Activated CD8-positive, alpha-beta memory T cell treated with anti-CD3 and anti-CD28 coated beads, Interleukin-2, amount 10 ng/mL, durations not matched to agents 7 days and 5 days (primary cell): ENCODE measurements at places on chromosomes 2 and 18. TPM values are rescaled to one million over a fixed set of nuclear protein-coding genes. Genes with fewer than 3 reads are reported as not detected.

GRCh38 chr18:7338846-7339245, 108.0 kb downstream of the LRRC30 start:
- H3K27me3 ChIP-seq = no peaks in the 10 kb centered on the region
- no peak overlapping the region for H3K27ac ChIP-seq
- H3K36me3 ChIP-seq = no peaks in the 10 kb centered on the region
- H3K4me1 ChIP-seq = no peaks in the 10 kb centered on the region
- H3K4me3 ChIP-seq = no peak overlapping the region

DNA sequence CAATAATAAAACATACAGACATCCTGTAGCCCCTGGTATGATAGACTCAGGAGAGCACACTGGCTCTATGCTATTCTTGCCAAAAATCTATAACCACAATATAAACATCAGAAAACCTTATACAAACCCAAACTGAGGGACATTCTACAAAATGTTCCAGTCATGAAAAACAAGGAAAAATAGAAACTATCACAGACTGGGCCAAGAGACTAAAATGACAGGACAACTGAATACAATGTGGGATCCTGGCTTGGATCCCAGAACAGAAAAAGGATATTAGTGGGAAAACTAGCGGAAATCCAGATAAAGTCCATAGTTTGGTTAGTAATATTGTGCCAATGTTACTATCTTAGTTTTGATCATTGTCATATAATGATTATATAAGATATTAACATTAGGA, 29.6 kb upstream of the EPAS1 start:
- DNase-seq = no peak
- peaks cover 34% of the 10 kb centered on the region for H3K4me1 ChIP-seq
- no peaks in the 10 kb centered on the region for H3K36me3 ChIP-seq
- H3K4me3 ChIP-seq = no peak overlapping the region
- H3K27me3 ChIP-seq = peaks cover 9% of the 10 kb centered on the region

DNA sequence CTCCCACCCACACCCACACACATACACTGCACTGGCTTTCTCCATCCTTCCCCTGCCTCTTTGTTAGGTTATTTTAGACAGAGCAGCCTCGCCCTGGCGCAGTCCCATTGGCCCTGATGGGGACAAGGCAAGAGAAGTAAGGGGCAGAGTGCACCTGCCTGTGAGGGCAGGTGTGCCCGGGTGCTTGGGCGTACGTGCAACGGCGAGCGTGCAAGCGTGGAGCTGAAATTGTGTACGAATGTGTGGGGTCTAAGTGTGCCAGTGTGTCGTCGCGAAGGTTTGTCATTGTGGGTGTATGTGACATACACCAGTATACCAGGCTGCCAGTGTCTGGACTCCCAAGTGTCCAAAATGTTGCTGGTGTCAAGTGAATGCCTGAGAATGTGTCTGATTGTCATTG, 544 bp downstream of the LRATD1 start:
- DNase-seq = no peak
- peaks cover 5% of the 10 kb centered on the region for H3K36me3 ChIP-seq
- no peak overlapping the region for H3K27ac ChIP-seq
- no peak overlapping the region for H3K4me3 ChIP-seq
- H3K27me3 ChIP-seq = peaks cover 63% of the 10 kb centered on the region

DNA sequence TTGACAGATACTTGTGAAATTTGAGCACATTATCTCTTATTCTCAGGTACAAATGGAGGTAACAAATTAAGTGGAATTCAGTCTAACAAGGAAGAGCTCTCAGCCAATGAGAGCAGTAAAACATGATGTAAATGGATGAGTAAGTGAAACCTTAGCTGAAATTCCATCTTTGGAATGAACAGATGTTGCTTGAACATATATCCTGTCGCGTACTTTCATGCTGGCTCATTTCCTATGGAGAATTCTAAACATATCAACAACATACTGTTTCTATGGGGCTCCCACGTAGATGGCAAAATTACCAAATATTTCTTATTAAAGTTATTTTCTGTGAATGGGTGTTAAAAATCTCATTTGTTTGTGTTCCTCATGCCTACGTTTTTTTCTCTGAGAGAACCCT, 256.3 kb upstream of the LINC00305 start:
- H3K4me1 ChIP-seq = no peaks in the 10 kb centered on the region
- no peaks in the 10 kb centered on the region for H3K27me3 ChIP-seq
- no peak overlapping the region for H3K27ac ChIP-seq

DNA sequence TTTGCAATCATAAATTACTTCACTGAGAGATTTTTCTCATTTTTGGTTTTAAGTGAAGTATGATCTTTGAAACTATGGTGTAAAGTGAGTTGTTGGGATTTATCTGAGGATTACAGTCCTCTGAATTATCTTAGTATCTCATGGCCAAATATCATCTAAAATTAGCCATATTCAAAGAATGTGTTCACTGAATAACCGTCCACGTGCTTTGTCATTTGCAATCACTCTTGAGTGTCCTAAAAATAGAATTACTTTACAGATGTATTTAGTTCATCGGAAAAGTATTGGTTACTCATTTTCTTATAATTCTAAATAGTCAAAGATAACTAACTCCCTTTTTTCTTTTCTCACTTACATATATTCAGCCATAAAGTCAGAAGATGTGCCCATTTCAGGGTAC, 141.2 kb downstream of the RTN4 start:
- H3K27ac ChIP-seq = no peak overlapping the region
- no peak for DNase-seq
- peaks cover 6% of the 10 kb centered on the region for H3K4me1 ChIP-seq
- no peaks in the 10 kb centered on the region for H3K27me3 ChIP-seq

DNA sequence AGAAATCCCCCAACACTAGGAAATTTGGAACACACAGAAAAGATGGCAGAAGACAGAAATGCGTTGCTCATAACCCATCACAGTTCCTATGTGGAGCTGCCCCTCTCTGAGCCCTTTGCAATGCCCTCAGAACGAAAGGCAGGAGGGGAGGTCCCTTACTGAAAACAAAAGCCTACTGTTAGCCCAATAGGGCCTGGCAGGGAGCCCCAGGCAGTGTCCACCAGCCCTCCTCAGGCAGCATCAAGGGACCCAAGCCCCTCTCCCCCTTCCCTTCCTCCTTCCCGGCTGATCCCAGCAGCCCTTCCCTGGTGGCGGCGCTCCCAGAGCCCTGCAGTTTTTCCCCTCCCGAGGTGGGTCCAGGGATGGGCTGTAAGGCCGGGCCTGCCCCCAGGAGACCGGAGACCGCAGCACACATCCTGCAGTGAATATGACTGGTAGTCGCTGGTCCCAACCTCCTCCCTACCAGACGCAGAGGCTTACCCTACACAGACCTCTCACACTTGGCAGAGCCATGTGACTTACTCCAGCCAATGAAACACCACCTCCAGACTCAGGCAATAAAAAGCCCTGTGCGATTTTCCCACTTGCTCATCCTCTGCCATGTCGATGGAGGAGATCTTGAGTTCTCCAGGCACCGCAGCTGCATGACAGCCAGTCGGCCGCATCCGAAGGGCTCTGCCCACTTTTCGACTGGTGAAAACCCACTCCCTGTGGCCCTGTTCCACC, 19.4 kb upstream of the DUSP2 start:
- H3K27me3 ChIP-seq = no peaks in the 10 kb centered on the region
- H3K4me1 ChIP-seq = peaks cover 62% of the 10 kb centered on the region
- H3K36me3 ChIP-seq = peaks cover 9% of the 10 kb centered on the region
- H3K27ac ChIP-seq = peak overlapping the region; percentile 96
- peak overlapping the region; percentile 71 for H3K4me3 ChIP-seq

Gene FHOD3
- not detected for total RNA-seq

Gene STPG4
- 0.20 TPM for total RNA-seq

Gene UNC80
- not detected for total RNA-seq
